ENCODE measurements at places on chromosomes 3 and 15. TPM values are rescaled to one million over a fixed set of nuclear protein-coding genes. Genes with fewer than 3 reads are reported as not detected.

- DNase-seq, result no peak
- no peaks in the 10 kb centered on the region for H3K27me3 ChIP-seq
- no peak overlapping the region for H3K4me3 ChIP-seq
- H3K36me3 ChIP-seq, result peaks cover 3% of the 10 kb centered on the region
- H3K27ac ChIP-seq, result peak overlapping the region; percentile 48
These were observed 19.9 kb downstream of the IQGAP1 start for GRCh38 chr15:90407871-90408317.

- H3K36me3 ChIP-seq, result no peaks in the 10 kb centered on the region
- no peak overlapping the region for H3K4me3 ChIP-seq
- DNase-seq, result no peak
- H3K4me1 ChIP-seq, result no peaks in the 10 kb centered on the region
- H3K27me3 ChIP-seq, result no peaks in the 10 kb centered on the region
- H3K27ac ChIP-seq, result no peak overlapping the region
These were observed 314.5 kb upstream of the COL8A1 start for GRCh38 chr3:99323940-99324339.

NOX5 gene
- not detected for total RNA-seq

GRCh38 chr15:99951511-99951910 lies 218.3 kb upstream of the LYSMD4 start:
- DNase-seq, result no peak
- H3K4me3 ChIP-seq, result no peak overlapping the region
- H3K27me3 ChIP-seq, result no peaks in the 10 kb centered on the region
- H3K36me3 ChIP-seq, result no peaks in the 10 kb centered on the region
- H3K4me1 ChIP-seq, result peaks cover 8% of the 10 kb centered on the region

DZIP1L gene
- total RNA-seq, result 4.7 TPM

All from left ventricle myocardium inferior (tissue), 1 donor.